ENCODE measurements at places on chromosomes 11 and 22.

GRCh38 chr22:39098026-39098425, 982 bp downstream of the APOBEC3H start:
- DNase-seq: no peak

GRCh38 chr11:69572233-69572860, 68.6 kb upstream of the CCND1 start:
- no peak for DNase-seq

- peak; percentile 17 for DNase-seq
Observed at GRCh38 chr11:1341928-1342524, 32.6 kb upstream of the TOLLIP start.

DNA sequence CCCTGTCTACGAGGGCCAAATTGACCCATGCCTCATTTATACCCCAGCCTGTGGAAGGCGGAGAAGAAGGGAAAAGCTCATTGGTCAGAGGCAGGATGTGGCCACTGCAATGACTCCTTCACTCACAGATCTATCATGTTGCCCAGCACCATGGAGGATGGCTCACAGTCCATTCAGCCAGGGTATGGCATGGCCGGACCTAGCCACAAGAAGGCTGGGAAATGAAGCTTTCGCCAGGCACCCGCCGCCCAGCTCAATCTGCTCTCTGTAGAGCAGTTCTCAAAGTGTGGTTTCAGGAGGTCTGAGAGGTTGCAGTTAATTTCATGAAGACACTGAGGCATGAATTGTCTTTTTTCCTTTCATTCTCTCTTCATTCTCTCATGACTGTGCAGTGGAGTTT, 40.6 kb upstream of the LINC01488 start:
- no peak for DNase-seq

GRCh38 chr11:33016654-33017053, 976 bp downstream of the DEPDC7 start:
- no peak for DNase-seq

GRCh38 chr22:36808721-36809344, 8.0 kb downstream of the PVALB start:
- no peak for DNase-seq

DNA sequence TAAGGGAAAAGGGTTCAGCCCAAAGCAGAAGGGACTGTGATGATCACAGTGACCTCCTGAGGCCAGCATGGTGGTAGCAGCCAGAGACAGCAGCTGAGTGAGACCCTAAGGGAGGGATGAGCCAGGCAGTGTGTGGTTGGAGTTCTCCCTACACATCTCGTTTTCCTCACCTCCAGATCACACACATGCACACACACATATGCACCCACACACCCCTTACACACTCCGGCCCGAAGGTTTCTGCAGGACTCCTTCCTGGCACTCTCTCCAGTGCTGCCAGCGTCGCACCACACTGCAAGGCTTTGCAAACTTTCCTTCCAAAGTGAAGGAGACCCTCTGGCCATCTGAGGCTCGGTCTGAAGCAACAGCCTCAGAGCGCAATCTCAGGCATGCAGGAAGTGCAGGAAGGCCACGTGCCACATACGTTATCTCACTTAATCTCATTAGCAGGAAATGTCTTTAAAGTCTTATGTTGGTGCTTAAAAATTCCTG, 26.9 kb upstream of the TP53I11 start:
- peak; percentile 34 for DNase-seq

DNA sequence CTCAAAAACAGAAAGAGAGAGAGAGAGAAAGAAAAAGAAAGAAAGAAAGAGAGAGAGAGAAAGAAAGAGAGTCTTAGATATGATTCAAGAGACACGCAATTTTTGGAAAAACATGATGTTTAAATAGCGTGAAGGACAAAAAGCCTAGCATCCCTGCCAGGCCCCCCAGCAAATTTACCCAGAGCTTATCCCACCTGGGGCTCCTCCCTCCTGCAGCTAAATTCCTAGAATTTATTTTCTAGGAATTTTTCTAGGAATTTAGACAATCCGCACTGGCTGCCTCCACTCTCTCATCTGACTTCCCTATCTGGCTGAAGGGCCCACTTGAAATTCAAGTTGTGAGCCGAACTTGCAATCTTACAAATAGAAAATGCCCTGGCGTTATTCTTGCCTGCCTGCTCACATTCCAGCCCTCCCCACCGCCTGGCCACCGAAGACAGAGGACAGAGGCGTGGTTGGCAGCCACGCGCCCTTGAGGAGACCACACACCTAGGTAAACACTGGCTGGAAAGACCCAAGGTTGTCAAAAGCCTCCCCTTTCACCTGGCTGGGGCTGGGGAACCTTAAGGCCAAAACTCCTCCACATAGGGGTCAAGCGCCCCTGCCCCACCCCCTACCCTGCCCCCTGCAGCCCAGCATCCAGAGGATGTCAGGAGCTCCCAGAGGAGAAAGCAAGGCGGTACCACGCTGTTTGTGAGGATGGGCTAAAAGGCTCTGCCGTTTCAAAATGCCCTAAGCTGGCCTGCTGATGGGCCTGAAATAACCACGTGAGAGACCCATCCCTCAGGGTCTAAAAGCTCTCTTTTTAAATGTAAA, 42.2 kb downstream of the AHNAK start:
- no peak for DNase-seq

- peak; percentile 31 for DNase-seq
Observed at GRCh38 chr11:108788565-108789199, 123.8 kb downstream of the DDX10 start.

DNA sequence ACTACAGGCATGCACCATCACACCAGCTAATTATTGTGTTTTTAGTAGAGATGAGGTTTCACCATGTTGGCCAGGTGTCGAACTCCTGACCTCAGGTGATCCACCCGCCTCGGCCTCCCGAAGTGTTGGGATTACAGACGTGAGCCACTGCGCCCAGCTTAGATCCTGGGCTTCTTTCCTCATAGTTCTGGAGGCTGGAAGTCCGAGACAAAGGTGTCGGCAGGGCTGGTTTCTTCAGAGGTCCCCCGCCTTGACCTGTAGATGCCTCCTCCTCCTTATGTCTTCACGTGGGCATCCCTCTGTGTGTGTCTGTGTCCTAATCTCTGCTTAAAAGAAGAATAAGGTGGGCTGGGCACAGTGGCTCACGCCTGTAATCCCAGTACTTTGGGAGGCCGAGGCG, 44.2 kb upstream of the FBLN1 start:
- DNase-seq: no peak

DNA sequence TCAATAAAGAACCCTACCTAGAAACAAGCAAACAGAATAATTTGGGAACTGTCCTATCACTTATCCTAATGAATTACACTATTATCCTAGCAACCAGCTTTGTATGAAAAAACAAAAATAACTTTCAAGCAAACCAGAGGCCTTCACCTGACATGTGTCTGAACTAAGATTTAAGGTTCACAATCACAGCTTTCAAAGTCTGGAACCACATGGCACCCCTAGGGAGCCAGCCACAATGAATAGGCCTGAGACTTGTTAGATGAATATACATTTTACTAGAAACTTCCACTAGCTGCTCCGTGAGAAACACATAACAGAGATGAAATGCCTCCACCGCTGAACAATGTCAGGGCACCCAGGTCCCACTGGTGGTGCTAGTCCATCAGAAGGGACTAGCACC, 65.8 kb upstream of the CYP2D6 start:
- no peak for DNase-seq

DNA sequence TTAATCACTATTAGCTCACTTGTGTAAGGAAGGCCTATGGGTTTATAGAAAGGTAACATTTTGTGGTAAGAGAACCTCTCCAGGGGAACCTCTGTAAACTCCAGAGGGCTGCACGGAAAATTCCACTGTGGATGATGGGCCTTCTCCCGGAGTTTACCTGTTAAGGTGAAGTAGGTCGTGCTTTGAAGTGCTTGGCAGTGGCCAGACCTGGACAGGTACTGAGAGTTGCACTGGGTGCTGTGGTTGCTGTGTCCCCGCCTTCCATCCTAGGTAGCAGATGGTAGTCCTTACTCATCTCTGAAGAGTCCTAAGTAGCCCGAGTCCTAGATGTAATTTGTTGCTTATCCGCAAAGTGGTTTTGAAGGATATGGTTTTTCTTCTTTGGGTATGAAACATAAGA, 133.4 kb downstream of the TEAD1 start:
- DNase-seq: no peak

- no peak for DNase-seq
Observed at GRCh38 chr11:1791912-1792311, 28.2 kb upstream of the CTSD start.

- DNase-seq: no peak
Observed at GRCh38 chr11:16863389-16863788, 124.9 kb downstream of the C11orf58 start.

DNA sequence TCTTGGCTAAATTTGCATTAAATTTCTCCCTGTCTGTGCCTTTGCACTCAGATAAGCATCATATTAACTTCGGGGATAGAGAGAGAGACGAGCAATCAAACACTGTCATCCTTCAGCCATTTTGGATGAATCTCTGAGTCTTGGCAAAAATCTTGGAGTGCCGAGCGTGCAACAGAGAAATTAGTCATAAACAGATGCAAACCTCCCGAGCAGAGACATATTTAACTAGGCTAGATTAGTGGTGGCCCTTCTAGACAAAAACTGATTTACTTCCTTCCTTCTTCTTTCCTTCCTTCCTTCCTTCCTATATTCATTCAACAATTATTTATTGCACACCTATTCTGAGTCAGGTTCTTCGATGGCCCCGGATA, 114.4 kb upstream of the BLID start:
- no peak for DNase-seq

- DNase-seq: no peak
Observed at GRCh38 chr11:119752946-119753345, 23.9 kb upstream of the NECTIN1 start.

- no peak for DNase-seq
Observed at GRCh38 chr11:114785820-114786219, 107.5 kb downstream of the NXPE2 start.

DNA sequence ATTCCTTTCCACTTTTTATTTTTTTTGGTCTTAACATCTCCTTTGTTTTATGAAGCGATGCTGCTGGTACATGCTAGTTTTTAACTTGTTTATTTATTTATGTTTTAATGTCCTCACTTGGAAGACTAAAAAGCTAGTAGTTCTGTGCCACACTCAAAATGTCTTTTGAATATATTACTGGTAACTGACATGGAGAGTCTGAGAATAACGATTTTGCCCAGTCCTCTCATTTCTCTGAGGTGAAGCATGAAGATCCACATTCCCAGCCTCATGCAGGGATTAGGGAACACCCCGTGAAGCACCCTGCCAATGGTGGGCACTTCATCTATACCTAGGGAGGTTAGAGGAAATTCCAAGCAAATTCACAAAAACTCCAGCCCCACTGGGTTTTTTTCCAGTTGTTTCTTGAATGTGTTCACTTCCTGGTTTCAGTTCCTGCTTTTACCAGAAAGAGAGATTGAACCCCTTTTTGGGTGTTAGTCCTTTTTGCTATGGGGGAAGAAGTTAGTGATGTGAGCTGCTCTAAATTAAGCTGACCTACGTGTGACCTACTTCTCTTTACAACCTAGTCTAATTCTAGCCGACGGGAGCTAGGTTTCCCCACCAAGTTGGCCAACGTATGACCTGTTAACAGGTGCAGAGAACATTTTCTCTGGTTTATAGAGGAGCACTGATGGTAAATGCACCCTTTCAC, 106.1 kb downstream of the SLC1A2 start:
- DNase-seq: no peak

GRCh38 chr11:61026121-61027031, 54.9 kb downstream of the CD6 start:
- DNase-seq: no peak

- no peak for DNase-seq
Observed at GRCh38 chr11:2686360-2687222, 13.2 kb downstream of the KCNQ1OT1 start.

- no peak for DNase-seq
Observed at GRCh38 chr11:10317151-10317755, 12.4 kb downstream of the ADM start.

GRCh38 chr11:6327806-6328205, 7.5 kb upstream of the CAVIN3 start:
- no peak for DNase-seq

DNA sequence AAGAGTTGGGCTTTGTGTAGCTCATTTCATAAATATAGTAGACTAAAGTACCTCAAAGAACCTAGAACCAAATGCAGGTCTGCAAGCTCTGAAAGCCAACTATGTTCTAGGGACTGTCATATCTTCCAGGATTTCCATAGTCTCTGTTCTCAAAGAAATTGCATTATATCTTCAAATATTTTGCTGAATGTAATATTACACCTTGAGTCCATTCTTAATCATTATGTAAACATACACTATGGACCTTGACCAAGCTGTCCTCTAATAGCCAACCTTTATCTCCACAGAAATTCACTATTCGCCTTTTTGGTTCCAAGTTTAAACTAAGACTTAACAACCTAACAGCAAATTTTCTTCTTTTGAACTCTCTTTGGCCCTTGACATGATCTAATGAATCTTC, 678.7 kb upstream of the ARHGAP42 start:
- DNase-seq: no peak

DNA sequence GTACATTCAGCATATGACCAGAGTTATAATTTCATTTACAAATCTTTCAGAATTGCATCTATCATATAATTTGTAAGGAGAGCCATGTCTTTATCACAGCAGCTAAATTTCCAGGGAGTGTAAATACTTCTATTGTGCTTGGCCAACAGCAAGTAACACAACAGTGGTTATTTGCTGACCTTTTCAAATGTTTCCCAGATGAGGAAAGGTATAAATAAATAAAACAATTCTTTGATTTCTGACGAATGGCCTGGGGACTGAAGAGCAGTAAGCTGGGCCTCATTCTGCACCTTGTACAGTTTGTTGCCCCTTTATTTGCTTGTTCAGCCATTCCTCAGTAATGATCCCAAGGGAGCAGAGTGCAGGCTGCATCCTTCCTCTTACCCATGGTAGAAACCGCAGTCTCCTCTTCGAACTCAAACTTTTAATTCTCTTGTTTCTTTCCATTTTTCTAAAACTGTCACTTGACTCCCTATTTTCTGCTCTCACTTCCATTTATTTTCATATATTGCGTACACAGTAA, 132.8 kb downstream of the DDX10 start:
- no peak for DNase-seq

- no peak for DNase-seq
Observed at GRCh38 chr22:43314611-43315010, 28.6 kb downstream of the SCUBE1 start.

DNA sequence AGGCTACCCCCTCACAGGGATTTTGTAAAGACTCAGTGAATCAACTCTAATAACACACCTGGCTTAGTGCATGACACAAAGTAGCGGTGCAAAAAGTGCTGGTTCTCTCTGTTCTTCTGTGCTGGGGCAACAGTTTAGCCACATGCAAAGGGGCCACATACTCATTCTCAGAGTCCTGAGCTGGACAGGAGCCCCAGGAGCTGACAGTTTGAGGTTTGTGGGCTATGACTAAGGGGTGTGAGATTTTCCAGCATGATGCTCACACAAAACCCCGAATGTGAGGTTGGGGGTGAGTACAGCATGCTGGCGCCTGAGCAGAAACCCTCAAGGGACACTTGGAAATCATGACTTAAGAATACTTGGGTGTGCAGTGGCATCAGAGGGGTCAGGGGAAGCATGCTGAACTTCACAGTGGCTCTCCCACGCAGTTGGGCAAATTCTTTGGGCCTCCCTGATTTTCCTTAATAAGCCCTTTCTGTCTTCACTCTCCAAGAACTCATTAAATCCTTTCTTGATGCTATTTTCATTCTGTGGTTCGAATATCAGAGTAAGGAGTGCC, 31.0 kb downstream of the TMPRSS5 start:
- no peak for DNase-seq

Measured in A549 (cell line).